CD4-positive, alpha-beta T cell (primary cell): ENCODE measurements at places on chromosomes 6 and 20.

GRCh38 chr6:131213501-131213990 lies 78.3 kb downstream of the AKAP7 start:
- DNase-seq, result no peak

DNA sequence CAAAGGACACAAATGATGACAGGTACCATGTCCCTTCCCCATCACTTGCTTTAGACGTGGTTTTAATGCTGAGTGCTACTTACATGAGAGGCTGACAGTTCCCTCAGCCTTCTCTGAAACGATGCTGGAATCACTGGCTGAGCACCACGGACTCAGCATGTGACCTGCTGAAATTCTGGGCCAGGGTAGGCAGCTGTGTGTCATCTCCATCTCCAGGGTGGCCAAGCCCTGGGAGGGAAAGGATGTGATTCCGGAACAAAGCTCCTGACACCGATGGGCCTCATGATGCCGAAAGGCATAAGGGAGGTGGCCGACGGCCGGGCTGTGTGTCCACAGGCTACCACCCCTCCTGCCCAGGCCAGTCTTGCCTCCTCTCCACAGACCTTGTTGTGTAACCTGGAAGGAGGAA lies 184.3 kb upstream of the CST7 start:
- DNase-seq, result no peak

- DNase-seq, result no peak
These were observed 326.2 kb upstream of the SPTLC3 start for GRCh38 chr20:12682613-12683012.

DNA sequence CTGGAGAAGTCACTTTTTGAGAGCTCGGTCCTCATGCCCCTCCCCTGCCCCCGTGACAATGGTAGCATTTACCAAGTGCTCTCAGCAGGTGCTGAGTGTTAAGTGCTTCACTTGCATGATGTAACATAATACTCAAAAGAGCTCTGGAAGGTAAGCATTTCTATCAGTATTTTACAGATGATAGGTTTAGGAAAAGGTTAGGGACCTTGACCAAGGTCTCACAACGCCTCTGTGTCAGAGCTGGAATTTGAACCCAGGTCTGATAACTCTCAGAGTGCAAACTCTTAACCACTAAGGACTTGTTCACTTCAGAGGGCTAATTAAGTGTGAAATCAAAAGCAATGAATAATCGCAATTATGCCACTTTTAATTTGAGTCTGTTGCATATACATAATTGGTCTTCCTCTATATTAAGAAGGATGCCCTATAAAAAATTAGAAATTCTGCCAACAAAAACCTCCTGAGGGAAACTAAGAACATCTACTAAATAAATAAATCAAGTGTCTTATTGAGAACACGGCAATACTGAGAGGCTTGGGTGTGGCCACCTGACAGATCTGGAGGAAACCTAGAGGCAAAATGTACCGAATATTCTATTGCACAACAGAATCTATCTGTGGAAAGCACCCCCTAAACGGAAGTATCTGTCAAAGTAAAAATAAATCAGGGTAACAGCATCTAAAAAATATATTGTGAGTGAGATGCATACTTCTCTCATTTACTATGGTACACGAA lies 109.8 kb downstream of the BACH2 start:
- no peak for DNase-seq

DNA sequence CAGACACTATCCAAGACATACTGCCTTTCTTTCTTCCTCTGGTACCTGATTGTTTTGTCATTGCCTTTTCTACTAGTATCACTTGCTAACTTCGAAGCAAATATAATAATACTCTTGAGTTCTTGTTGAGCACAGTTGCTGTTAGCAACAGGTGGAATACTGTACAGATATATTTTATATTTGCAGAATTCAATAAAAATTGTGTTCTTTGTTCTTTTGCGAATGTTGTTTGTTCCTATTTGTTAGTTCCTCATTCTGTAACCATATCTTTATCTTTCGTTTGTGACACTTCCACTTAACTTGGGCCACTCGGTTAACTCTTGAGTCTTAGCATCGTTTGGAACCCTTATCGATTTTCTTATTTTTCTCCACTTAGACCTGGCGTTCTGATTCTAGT lies 868 bp downstream of the CYB5R4 start:
- no peak for DNase-seq

DNA sequence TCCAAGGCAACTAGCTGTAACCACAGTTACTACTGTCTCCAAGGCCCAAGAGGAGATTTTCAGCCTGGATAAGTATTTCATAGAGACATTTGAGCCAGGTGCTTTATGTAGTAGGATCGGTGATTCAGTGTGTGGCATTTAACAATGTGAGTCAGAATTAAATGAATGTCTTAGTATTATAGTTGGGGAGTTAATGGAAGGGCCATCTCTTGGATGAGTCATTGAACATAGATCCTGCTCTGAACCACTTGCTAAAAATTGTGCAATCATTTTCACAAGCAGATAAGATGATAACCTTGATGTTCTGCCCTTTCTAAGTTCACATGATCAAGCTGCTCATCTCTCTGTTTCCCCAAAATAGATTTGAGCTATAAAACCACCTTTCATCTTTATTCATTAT lies 668.9 kb upstream of the CITED2 start:
- DNase-seq, result no peak

DNA sequence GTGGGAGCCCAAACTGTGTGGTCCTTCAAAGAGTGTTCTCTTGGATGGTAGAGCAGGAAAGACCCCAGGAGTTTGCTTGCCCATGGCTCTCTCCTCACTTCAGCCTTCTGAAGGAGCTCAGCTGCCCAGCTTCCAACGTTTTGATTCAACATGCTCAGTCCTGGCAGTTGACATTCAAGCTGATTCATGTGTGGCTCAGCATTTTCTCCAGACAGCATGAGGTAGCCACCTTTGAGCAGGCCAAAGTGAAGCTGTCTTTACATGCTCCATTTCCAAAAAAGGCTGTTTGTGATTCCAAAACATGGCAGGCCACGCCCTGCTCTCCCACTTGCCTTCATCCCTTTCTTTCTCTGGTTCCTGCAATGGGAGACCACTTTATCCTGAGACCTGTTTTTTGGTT lies 280.2 kb downstream of the TBC1D7 start:
- no peak for DNase-seq

DNA sequence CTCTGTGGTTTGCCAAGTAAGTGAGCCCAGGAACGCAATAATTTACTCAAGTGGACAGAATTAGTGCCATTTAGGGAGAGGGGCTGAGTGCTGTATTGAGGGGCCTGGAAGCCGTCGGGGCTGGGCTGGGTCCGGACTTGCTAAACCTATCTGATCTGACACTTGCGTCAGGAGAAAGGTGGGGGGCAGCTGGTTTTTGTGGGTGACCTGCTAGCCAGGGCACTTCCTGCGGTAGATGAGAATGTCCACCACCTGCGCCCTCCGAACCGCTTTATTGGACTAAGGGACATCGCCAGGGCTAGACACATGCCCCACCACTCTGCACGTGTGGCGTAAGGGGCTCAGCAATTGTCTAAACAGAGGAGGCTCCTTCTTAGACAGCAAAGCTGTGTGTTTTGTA lies 139.1 kb downstream of the CDH4 start:
- DNase-seq, result no peak

DNA sequence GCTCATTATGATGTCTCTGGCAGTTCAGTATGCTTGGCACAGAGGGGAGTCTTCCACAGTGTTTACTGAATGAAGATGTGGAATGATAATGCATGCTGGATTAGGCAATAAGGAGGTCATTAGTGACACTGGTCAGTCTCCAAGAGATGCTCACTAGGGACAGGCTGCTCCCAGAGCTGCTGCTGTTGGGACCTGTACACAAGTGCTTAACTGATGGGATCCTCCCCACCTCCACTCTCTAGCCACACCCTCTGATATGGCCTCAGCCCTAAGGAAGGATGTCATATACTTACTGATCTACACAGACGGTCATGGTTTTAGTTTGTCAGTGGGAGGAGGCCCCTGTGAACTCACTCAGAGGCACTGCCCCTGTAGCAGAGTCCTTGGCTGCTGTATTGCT lies 73.4 kb downstream of the MYB start:
- DNase-seq, result no peak

- no peak for DNase-seq
These were observed 13.3 kb upstream of the MAP7 start for GRCh38 chr6:136563386-136564152.

DNA sequence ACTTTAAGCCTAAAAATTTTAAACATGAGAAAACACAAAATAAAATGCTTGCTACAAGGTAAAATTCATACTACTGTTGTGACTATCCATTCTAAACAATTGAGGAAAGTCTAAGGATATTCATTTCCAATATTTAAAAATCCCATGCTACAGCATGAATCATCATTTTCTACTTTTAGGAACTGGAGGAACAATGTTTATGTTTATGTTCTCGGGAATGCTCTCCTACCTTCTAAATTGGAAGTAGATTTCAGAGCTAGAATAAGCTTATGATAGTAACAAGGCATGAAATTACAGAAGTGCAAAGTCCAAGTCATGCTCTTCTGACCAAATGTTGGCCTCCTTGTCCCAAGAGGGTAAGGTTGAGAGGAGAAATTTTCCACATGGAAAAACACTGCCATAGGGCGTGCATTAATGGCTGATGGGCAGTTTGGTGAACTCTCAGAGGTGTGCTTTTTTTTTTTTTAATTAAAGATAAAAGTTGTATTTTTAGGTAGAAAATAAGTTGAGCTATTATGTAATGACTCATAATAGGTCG lies 6.0 kb upstream of the MYLK4 start:
- no peak for DNase-seq

- no peak for DNase-seq
These were observed 136.7 kb upstream of the RALGAPA2 start for GRCh38 chr20:20849161-20849560.

GRCh38 chr6:52207066-52207465 lies 20.9 kb downstream of the IL17A start:
- no peak for DNase-seq

GRCh38 chr20:7029019-7029418 lies 261.5 kb downstream of the BMP2 start:
- DNase-seq, result no peak

- no peak for DNase-seq
These were observed 21.0 kb downstream of the KCNK5 start for GRCh38 chr6:39208223-39208739.

DNA sequence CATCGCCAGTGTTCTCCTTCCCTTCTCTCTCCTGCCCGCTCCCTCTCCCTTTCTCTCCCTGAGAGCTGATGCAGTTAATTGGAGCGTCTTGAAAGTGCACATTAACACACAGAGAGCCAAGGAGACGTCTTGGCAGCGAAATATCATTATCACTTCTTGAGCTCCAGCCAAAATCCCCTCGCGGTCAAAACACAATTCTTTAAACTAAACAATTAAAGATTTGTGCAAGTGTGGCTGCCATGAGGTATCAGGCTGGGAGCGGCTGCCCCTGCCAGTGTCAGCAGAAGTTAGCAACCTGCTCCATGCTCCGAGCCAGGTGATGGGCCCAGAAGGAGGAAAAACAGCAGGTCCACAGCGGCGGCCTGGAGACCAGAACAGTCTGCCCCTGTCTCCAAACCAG lies 100.9 kb upstream of the FOXP4 start:
- DNase-seq, result no peak

GRCh38 chr20:42336576-42336975 lies 718.4 kb upstream of the CHD6 start:
- DNase-seq, result no peak

DNA sequence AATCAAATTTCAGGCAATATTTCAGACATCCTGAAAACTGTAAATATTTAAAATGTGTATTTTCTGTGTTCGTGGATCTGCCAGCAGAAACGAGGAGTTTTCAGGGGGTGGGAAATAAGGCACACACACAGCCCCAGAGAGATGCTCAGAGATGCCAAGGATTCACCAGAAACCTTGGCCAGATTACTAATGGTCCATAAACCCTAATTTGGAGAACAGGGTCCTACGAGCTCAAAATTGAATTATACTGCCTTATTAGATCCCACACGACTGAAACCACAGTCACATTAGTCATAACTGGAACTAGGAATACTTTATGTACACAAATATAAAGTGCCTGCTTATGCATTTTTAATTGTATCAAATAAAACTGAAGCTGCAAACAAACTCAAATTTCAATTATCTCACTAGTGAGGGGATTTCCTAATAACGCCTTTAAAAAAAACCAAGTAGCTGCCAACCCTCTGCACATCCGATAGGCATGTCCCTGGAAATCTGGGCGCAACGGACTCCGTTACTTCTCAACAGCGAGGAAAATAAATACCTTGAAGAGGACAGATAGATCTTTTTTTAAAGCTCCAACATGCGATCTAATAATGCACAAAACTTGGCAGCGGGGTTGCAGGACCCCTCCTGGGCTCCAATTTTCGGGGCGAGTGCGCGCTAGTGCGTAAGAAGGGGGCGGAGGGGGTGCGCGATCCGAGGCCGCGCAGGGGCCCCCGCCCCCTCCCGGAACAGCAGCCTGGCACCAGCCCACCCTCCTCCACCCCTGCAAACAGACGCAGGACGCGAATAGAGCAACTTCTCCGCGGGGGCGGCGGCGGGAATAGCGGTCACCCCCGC lies 897 bp downstream of the CHD6 start:
- peak; percentile 18 for DNase-seq

DNA sequence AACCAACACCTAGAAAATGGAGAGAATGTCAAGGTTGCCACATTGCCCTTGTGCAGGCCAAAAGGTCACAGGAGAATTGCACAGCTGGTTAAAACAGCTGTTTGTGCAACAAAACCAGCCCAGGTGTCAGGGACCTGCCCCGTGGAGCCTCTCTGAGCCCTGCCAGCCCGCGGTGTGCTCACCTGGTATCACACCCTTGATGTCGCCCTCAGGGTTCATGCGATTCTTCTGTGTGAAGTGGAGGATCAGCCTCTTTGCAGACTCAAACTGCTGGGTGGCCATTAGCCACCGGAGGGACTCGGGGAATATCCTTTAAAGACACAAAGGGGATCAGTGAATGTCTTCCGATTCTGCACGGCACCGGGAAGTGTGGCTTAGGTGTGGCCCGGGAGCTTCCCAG lies 39.2 kb downstream of the PSMG4 start:
- peak; percentile 15 for DNase-seq

DNA sequence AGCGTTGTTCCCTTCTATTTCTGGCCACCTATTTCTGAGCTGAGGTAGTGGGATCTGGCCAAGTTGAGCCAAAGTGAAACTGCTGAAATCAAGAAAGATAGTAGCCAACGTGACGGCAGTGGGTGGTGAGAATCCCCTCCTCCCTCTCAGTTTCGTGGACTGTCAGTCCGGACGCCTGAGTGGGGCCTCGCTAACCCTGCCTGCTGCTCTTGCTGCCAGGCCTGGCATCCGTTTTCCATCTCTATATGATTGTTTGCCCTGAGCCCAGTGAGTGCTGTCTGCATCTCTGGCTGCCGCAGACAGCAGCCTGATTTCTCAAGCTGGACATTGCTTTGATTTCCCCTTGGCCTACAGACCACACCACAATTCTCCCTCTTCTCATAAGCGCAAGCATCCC lies 23.5 kb upstream of the PAX1 start:
- DNase-seq, result no peak

DNA sequence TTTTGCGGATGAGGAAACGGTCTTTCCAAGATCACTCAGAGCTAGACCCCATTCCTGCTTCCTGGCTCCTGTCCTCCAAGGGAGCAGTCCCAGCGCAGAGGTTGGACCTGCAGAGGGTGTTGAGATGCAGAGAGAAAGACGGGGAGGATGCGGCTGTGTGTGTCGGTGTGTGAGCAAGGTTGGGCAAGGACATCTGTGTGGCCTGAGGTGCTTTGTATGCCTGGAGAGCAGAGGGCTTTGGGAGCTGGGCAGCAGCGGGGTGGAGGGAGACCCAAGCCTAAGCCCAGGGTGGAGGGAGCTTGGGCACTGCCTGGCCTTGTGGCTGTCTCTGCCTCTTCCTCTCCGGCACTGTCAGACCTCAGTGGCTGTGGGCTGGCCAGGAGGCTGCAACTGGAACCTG lies 147.4 kb upstream of the RNF24 start:
- no peak for DNase-seq

- no peak for DNase-seq
These were observed 191.0 kb downstream of the BACH2 start for GRCh38 chr6:90105506-90106170.

GRCh38 chr20:14860410-14860814 lies 523.0 kb upstream of the FLRT3 start:
- DNase-seq, result no peak
